ENCODE measurements at places on chromosomes 4 and X.

DNA sequence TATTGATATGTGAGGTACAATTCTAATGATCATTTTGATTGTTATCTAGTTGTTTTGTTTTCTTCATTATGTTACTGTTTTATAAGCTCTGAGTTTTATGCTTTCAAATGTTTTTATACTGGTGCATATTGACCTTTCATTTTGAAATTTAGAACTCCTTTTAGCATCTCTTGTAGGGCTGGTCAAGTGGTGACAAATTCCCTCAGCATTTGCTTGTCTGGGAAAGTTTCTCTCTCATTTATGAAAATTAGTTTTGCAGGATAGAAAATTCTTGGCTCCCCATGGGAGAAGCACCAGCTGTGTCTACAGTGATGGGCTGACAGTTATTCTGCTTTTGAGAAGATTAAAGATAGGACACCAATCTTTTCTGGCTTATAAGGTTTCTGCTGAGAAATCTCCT, 105.3 kb upstream of the SPRY1 start:
- DNase-seq, result no peak

DNA sequence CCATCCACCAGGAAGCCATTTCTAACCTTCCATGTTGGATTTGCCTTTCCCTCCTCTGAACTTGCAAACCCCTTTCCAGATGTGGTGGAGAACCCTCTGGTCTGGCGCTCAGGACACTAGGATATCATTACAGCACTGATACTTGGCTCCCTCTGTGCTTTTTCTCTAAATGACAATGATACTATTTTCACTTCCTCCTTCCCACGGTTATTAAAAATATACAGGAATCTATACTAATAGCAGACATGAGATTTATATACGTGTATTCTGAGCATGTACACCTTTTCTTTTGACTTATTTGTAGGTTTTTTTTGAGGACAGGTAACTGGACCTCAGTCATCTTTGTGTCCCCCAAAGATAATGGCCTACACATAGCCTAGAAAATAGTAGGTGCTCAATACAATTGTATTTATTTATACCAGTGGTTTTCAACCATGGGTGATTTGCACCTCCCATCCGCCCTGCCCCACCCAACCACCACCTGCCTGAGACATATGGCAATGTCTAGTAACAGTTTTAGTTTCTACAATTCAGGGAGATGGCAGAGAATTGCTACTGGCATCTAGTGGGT, 60.4 kb upstream of the PLAC8 start:
- DNase-seq, result no peak

- no peak for DNase-seq
Observed at GRCh38 chr4:187558391-187558790, 437.2 kb upstream of the ZFP42 start.

- no peak for DNase-seq
Observed at GRCh38 chrX:10360116-10360515, 203.3 kb downstream of the CLCN4 start.

DNA sequence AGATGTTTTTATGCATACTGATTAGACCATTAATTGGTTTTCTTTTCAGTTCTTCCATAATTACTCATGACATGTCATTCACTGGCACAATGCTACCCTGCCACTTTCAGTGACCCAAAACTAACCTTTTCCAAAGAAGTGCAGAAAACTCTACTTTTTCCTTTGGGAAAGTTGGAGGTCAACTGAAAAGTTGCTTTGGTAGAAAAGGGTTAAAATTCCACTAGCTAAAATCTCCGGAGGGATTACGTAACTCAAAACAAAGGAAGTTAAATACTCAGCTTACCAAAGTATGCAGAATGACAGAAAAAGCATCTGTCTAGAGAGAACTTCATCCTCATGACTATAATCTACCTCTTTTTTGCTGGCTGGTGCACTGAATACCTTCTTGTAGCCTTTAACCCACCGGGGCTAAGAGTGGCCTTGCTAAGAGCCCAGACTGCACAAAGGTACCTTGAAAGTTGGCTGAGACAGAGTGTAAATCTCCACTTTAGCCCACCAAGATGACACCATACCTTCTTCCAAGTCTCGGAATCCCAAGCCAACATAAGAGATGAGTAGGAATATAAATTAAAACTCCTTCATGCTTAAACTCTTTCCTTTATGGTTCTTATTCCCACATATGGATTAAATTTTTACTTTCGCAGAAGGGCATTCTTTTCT, 1099.5 kb upstream of the INTU start:
- DNase-seq, result no peak

- peak; percentile 61 for DNase-seq
Observed at GRCh38 chr4:2280531-2281300, 18.8 kb upstream of the MXD4 start.

- no peak for DNase-seq
Observed at GRCh38 chr4:18039113-18039512, 17.6 kb upstream of the LCORL start.

DNA sequence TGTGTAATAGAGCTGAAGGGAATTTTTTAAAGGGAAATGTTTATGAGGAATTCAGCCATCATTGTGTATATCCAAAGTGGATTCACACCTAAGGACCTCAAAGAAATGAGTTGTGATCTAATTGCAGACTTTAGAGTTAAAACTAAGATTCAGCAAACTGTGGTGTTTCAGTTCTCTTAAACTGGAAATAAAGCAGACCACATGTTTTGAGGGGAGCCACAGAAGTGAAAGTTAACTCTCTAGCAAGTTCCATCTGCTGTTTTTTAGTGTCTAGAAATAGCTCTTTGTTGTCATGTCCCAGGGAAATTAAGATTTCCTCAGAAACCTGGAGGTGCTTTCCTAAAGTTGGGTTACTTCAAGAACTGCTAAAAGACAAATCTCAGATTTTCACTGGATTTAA, 97.3 kb upstream of the DDX3X start:
- no peak for DNase-seq

DNA sequence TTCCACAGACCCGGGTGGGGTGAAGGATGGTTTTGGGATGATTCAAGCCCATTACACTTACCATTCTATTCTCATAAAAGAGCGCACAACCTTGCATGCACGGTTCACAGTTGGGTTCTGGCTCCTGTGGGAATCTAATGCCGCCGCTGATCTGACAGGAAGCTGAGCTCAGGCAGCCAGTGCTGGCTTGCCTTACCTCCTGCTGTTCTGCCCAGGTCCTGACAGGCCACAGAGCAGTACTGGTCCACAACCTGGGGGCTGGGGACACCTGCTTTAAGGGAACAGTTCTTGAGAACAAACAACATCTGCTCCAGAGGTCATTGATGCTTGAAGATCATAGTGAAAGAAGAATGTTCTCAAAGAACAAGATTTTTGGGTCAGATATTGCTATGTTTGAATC, 8.0 kb upstream of the HS3ST1 start:
- no peak for DNase-seq

GRCh38 chr4:161815841-161816240, 348.0 kb downstream of the FSTL5 start:
- DNase-seq, result no peak

DNA sequence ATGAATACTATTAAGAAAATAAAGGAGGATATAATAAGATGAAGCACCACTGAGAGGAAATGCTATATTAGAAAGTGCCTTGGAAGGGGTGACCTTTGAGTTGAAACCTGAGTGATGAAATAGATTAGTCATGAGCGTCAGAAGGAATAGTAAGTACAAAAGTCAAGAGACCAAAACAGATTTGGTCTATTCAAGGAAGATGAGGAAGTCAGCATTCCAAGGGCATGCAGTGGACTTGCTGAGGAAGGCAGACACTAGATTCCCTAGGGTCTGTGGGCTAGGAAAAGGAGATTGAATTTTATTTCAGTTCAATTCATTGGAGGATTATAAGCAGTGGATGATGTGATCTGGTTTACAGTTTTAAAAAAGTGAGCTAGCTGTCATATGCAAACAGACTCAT, 73.0 kb upstream of the WDFY3 start:
- no peak for DNase-seq

- no peak for DNase-seq
Observed at GRCh38 chr4:86117705-86118302, 242.0 kb downstream of the MAPK10 start.

GRCh38 chr4:125104616-125105015, 210.1 kb upstream of the FAT4 start:
- DNase-seq, result no peak

DNA sequence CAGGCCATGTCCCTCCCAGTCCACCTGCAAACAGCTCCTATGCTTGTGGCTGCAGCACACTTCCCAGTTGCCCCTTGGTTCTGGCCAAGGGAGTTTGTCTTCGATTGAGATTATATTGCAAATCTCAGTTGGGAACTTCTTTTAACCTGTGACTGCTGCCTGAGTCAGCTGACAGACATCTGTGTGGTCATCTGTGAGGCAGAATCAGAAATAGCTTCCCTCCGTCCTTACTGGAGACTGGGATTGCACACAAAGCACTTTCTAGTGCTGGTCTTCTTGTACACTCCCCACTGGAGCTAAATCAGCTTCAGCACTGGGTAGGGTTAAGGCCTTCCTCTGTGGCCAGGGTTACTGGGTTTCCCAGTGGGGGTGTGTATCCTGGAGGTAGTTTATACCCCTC, 34.3 kb downstream of the ZNF330 start:
- no peak for DNase-seq

GRCh38 chr4:148286012-148286411, 156.2 kb downstream of the NR3C2 start:
- no peak for DNase-seq

GRCh38 chr4:42293967-42294813, 103.1 kb upstream of the SHISA3 start:
- DNase-seq, result no peak

DNA sequence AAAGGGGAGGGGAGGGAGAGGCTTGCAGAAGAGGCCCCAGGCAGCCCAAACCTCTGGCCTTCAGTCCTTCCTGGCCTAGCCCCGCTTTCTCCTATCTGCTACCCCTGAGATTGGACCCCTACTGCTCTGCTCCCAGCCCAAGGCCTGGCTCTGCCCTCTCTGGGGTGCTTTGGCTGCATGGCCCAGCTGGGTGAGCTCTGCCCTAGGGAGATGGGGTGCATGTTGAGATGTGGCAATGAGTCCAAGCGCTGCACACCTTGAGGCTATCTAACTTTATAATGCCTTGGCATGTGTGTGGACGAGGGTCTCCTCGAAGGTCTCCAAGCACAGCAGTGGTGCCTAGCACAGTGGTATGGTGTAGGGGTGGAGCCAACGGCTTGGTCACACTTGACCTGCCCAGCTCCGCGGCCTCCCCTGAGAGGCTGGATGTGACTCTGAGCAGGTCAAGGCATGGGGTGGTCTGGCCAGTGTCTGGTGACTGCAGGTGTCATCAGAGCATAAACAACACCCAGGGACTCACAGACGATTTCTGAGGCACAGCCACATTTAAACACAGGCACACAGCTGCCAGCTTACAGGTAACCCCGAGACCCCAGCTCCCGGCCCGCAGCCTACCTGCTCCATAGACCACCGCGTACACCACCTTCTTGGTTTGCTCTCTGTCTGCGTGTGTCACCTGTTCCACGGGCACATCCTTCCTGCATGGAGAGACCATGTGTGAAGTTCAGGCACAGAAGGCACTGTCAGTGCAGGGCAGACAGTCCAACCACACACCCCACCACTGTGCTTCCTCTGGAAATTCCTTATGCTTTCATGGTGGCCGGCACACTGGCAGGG, 36.3 kb downstream of the NAT8L start:
- DNase-seq, result no peak

DNA sequence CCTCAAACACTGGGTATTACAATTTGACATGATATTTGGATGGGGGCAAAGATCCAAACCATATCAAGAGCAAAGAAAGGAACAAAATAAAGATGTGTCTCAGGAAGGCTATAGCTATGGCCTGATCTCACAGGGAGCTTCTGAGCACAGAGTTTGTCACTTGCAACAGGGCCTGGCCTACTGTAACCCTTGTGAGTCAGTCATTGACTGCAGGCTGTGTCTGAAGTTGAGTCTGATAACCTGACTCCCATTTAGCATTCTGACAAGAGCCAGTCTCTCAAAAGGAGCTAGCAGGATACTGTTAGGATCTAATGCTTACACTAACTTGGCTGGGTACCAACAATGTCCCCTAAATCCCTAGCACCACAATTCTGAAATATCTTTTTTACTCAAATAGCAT, 612.5 kb upstream of the TECRL start:
- DNase-seq, result no peak

DNA sequence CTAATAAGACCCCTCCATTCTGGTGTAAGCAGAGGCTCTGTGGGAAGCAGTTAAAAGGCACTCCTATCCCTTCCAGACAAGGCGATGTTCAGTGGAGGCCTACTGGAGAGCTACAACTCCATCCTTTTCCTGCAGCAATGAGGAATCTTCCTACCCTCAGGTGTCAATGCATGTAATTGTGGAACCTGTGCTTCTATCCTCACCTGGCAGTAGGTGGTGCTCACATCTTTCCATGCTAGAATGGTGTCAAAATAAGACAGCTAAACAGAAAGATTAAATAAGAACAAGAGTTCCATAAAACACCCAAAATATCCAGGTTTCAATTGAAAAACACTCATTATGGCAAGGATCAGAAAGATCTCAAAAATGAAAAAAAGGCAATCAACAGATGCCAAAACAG, 224.6 kb downstream of the IL15 start:
- DNase-seq, result no peak

- DNase-seq, result no peak
Observed at GRCh38 chrX:119638725-119639471, 32.7 kb upstream of the NKRF start.

- DNase-seq, result no peak
Observed at GRCh38 chrX:85499400-85499799, 119.9 kb upstream of the POF1B start.

DNA sequence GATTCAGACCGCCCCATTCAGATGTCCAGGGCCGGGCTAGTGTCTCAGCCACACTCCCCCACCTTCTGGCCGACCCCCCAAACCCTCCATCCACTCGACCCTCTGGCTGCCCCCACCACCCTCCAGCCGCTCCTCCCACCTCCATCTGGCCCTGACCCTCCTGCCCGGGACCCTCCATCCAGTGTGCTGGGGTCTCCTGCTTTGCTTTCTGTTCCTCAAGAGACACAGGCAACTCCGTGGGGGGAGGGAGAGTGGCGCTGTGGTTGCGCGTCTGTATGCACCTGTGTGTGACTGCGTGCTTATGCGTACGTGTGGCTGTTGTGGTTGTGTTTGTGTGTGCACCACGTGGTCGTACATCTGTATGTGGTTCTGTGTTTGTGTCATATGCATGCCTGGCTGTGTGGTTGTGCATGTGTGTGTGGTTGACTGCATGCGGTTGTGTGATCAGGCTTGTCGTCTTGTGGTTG, 33.3 kb downstream of the CPLX1 start:
- no peak for DNase-seq

GRCh38 chrX:9882669-9883446, 84.3 kb upstream of the CLDN34 start:
- DNase-seq, result no peak
